GM12878 (cell line): ENCODE measurements at places on chromosomes 6 and 20.

- H3K36me3 ChIP-seq, result no peaks in the 10 kb centered on the region
- peaks cover 9% of the 10 kb centered on the region for H3K4me1 ChIP-seq
- no peaks in the 10 kb centered on the region for H3K27me3 ChIP-seq
Measured at GRCh38 chr6:137722749-137723272, 144.2 kb upstream of the TNFAIP3 start.

DNA sequence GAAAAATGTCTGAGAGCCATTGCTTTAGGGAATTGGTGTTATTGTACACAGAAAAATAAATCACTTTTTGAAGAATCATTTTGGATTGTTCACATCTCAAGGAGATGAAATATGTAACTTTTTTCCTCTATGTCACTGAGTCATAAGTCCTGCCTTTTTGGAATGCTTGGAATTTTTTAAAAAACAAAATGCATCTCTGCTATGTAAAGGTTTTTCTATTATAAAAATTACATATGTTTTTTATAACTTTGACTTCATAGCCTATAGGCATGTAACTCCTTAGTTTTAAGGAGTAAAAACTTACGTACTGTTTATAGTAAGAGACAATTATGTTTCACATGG, 8.7 kb downstream of the RNF144B start:
- no peaks in the 10 kb centered on the region for H3K36me3 ChIP-seq
- H3K4me1 ChIP-seq, result peaks cover 9% of the 10 kb centered on the region
- no peak for DNase-seq
- H3K27ac ChIP-seq, result no peak overlapping the region
- no peak overlapping the region for H3K4me3 ChIP-seq

GRCh38 chr6:87754828-87755227, 52.8 kb upstream of the AKIRIN2 start:
- no peak for DNase-seq
- peaks cover 36% of the 10 kb centered on the region for H3K4me1 ChIP-seq
- peak overlapping the region; percentile 77 for H3K27ac ChIP-seq

GRCh38 chr20:64082820-64083377, 1.3 kb downstream of the LKAAEAR1 start:
- no peaks in the 10 kb centered on the region for H3K36me3 ChIP-seq
- no peak overlapping the region for H3K27ac ChIP-seq
- no peak for DNase-seq

DNA sequence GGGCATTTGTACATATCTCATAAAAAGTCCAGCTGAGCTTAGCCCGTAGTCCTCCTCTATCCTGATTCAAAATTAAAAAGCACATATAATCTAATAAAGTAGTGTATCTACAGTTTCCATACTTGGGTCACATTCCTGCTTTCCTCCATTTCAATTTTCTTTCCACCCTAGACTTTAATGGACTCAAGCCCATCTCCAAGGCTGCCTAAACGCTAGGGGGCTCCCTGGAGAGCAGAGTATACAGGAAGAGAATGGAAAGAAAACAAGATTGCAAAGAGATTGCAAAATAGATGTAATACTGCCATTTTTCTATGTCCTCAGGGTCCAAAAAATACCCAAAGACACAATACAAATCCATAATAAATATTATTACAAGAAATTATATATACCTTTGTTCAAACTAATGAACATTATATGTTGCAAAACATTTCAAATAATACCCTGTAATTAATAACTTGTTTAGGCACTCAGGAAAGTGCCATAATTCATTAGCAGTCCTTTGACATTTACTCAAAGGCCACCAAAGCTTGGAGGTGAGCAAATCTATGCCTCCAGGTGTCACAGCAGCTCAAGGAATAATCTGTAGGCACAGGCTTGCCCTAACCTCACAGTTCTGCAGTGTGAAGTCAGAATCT, 2.4 kb upstream of the MCM3 start:
- H3K4me1 ChIP-seq, result peaks cover 8% of the 10 kb centered on the region; the same call in 1 of the 2 replicates
- H3K36me3 ChIP-seq, result peaks cover 9% of the 10 kb centered on the region
- H3K4me3 ChIP-seq, result no peak overlapping the region
- no peak for DNase-seq
- no peaks in the 10 kb centered on the region for H3K27me3 ChIP-seq

DNA sequence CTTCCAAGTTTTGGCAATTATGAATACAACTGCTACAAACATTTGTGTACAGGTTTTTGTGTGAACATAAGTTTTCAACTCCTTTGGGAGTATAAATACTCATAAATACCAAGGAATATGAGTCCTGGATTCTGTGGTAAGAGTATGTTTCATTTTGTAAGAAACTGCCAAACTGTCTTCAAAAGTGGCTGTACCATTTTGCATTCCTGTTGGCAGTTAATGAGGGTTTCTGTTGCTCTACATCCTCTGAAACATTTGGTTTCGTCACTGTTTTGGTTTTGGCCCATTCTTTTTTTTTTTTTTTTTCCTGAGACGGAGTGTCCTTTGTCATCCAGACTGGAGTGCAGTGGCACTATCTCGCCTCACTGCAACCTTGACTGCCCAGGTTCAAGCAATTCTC, 8.5 kb downstream of the AP5S1 start:
- no peaks in the 10 kb centered on the region for H3K27me3 ChIP-seq
- no peak for DNase-seq

- no peaks in the 10 kb centered on the region for H3K36me3 ChIP-seq
- no peak for DNase-seq
- no peaks in the 10 kb centered on the region for H3K4me1 ChIP-seq
- H3K27ac ChIP-seq, result no peak overlapping the region
- H3K4me3 ChIP-seq, result no peak overlapping the region
- H3K27me3 ChIP-seq, result no peaks in the 10 kb centered on the region; the same call in 1 of the 2 replicates
Measured at GRCh38 chr6:163367497-163368183, 46.9 kb upstream of the QKI start.

DNA sequence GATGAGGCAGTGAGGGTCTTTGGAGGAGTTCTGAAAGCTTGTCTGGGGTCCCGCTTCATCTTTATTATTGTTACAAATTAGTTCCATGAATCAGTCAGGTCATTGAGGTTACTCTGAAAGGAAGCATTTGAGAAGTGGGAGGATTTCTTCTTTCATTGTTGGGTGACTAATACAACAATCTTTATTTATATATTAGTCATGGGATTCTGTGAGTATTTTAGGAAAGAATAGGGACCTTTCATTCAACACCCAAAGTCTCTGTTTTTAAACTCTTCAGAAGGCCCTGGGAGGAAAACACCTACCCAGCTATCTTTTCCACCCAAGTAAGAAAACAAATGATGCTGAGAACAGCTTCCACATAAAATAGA, 98.3 kb downstream of the SOD2 start:
- H3K4me1 ChIP-seq, result no peaks in the 10 kb centered on the region
- DNase-seq, result no peak
- H3K4me3 ChIP-seq, result no peak overlapping the region
- H3K36me3 ChIP-seq, result no peaks in the 10 kb centered on the region
- H3K27ac ChIP-seq, result no peak overlapping the region
- no peaks in the 10 kb centered on the region for H3K27me3 ChIP-seq

DNA sequence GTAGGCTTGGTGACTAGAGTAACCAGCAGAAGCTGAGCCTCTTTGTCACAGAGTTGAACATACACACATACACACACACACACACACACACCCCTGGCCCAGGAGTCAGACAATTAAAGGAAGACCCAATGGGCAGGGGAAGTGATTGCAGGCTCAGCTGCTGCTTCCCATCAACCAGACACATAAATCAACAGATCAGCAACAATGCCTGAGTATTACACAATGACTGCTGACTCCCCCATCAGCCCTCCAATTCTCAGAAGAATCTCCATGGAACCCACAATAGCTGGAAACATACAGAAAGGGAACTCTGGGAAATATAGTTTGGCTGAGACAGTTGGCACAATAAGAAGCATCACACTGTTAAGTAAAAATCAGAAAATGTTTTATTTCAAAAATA, 270.4 kb upstream of the PLCB4 start:
- H3K4me1 ChIP-seq, result no peaks in the 10 kb centered on the region
- DNase-seq, result no peak
- H3K27ac ChIP-seq, result no peak overlapping the region
- H3K4me3 ChIP-seq, result no peak overlapping the region
- no peaks in the 10 kb centered on the region for H3K27me3 ChIP-seq

GRCh38 chr6:126553854-126554253, 213.9 kb downstream of the CENPW start:
- H3K27ac ChIP-seq, result no peak overlapping the region
- no peak overlapping the region for H3K4me3 ChIP-seq
- no peaks in the 10 kb centered on the region for H3K36me3 ChIP-seq
- no peak for DNase-seq
- no peaks in the 10 kb centered on the region for H3K4me1 ChIP-seq
- no peaks in the 10 kb centered on the region for H3K27me3 ChIP-seq
